ENCODE measurements at places on chromosomes 4 and X. TPM values are rescaled to one million over a fixed set of nuclear protein-coding genes. Genes with fewer than 3 reads are reported as not detected.

The ITGB1BP2 gene
- not detected for total RNA-seq

The SCRG1 gene
- total RNA-seq = 0.96 TPM

The NWD2 gene
- total RNA-seq = 0.48 TPM

The FHDC1 gene
- 15.6 TPM for total RNA-seq

The MAGEA10 gene
- not detected for total RNA-seq

The ADH4 gene
- 0.55 TPM for total RNA-seq

DNA sequence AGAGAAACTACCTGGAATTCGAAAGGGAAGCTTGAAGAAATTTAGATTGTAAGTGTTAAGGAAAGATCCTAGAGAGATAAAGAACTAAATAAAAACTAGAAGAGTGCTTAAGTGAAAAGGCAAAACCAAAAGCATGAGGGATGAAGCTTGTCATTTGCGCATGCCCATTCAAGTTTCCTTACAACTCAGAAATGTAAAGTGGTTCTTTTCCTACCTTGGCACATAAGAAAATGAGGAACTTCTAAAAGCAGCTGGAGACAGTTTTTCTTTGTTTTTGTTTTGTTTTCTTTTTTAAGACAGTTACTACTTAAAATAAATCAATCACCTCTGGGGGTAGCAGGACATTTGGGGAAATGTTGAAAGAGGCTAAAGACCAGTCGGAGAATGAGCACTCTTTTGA, 1304.4 kb upstream of the PCDH7 start:
- no peak overlapping the region for H3K4me3 ChIP-seq
- no peak for DNase-seq
- no peaks in the 10 kb centered on the region for H3K4me1 ChIP-seq
- no peaks in the 10 kb centered on the region for H3K27me3 ChIP-seq
- no peak overlapping the region for H3K27ac ChIP-seq
- H3K36me3 ChIP-seq = no peaks in the 10 kb centered on the region

GRCh38 chrX:71195964-71196649, 26.9 kb upstream of the GJB1 start:
- H3K36me3 ChIP-seq = no peaks in the 10 kb centered on the region
- H3K27me3 ChIP-seq = no peaks in the 10 kb centered on the region
- no peak overlapping the region for H3K4me3 ChIP-seq
- no peaks in the 10 kb centered on the region for H3K4me1 ChIP-seq
- H3K27ac ChIP-seq = no peak overlapping the region
- DNase-seq = no peak

GRCh38 chr4:107902715-107903114, 28.6 kb upstream of the CYP2U1 start:
- H3K27ac ChIP-seq = peak overlapping the region; percentile 67
- no peak overlapping the region for H3K4me3 ChIP-seq
- no peaks in the 10 kb centered on the region for H3K36me3 ChIP-seq
- H3K27me3 ChIP-seq = no peaks in the 10 kb centered on the region
- no peaks in the 10 kb centered on the region for H3K4me1 ChIP-seq

GRCh38 chr4:122479935-122480416, 23.5 kb upstream of the IL2 start:
- H3K36me3 ChIP-seq = no peaks in the 10 kb centered on the region
- DNase-seq = no peak

DNA sequence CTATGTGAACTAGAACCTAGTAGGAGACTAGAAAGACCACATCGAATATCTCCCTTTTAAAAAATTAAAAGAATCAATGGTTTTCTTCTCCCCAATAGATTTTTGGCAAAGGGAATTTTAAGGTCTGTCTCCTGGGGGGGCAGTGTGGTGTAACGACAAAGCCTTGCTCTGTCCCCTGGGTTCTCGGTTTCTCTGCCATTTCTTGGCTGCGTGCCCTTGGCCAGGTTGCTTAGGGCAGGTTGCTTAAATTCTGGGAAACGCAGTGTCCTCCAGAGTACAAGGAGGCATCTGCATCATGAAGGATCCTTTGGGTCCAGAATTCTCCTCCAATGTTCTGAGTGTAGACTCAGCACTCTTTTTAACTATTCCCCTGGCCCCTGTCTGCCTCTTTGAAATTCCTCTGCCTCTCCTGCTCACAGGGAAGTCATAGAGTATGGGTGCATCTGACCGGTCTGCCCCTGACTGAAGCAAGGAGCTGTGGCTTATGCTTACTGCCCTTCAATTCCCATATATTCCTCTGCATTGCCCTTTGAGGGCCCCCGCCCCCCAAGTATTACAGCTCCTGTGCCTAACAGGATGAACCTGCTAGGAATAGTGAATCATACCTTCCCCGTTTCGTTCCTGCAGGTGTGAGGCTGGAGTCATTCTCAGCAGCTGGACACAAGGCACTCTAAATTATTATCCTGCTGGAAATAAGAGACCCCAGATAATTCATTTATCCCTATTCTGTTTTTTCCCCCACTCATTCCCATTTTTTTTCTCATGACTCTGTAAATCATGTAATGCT, 2.2 kb downstream of the KIT start:
- H3K4me3 ChIP-seq = peak overlapping the region; percentile 72
- DNase-seq = no peak
- peaks cover 60% of the 10 kb centered on the region for H3K27me3 ChIP-seq
- no peak overlapping the region for H3K27ac ChIP-seq

GRCh38 chrX:119887721-119888425, 7.8 kb upstream of the AKAP14 start:
- no peaks in the 10 kb centered on the region for H3K4me1 ChIP-seq
- H3K27me3 ChIP-seq = no peaks in the 10 kb centered on the region
- DNase-seq = peak; percentile 73
- H3K27ac ChIP-seq = no peak overlapping the region

DNA sequence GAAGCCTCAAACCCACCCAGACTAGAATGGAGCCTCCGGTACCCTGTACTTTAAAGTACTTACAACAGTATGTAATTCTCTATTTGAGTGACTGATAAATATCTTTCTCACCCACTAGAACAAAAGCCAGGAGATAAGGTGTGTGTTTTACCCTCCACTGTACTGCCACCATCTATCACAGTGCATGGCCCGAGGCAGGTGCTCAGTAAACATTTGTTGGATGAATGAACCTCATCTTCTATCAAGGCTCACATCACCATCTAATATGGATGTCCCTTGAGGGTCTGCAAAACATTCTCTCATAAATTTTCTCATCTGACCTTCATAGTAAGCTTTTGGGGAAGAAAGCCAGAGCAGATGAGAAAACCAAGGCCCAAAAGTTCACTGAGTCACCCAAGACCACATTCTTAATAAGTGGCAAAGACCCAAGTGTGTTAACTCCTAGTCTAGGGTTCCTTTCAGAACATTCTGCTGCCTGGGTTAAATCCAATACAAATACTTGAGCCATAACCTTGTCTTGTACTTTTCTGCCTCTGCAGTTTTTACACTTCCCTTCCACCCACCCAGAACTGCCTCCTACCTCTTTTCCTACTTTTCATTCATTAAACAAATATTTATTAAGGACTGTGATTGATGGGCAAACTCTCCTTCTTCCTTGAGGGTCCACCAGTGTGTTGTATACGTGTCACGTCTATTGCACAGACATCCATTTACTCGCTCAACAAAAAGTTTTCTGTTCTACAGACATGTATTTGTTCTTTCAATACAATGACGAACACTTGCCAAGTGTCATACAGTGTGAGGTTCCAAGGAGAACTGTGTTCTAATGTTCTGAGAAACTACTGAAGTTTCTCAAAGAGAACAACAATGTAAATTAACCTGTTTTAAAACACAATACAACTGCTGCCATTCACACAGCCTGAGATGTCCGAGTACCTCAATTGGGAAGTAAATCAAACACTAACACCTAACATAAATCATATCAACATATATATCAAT, 35.7 kb downstream of the APBB2 start:
- H3K27ac ChIP-seq = no peak overlapping the region
- no peak for DNase-seq
- H3K4me3 ChIP-seq = no peak overlapping the region
- H3K27me3 ChIP-seq = no peaks in the 10 kb centered on the region
- peaks cover 40% of the 10 kb centered on the region for H3K4me1 ChIP-seq
- H3K36me3 ChIP-seq = no peaks in the 10 kb centered on the region

- no peak overlapping the region for H3K4me3 ChIP-seq
- H3K4me1 ChIP-seq = no peaks in the 10 kb centered on the region
These were observed 507.0 kb downstream of the PPARGC1A start for GRCh38 chr4:23382879-23383278.

- H3K4me3 ChIP-seq = no peak overlapping the region
- peak; percentile 25 for DNase-seq
- no peaks in the 10 kb centered on the region for H3K4me1 ChIP-seq
- H3K27ac ChIP-seq = no peak overlapping the region
These were observed 290.7 kb upstream of the TENM3 start for GRCh38 chr4:181952478-181952877.

DNA sequence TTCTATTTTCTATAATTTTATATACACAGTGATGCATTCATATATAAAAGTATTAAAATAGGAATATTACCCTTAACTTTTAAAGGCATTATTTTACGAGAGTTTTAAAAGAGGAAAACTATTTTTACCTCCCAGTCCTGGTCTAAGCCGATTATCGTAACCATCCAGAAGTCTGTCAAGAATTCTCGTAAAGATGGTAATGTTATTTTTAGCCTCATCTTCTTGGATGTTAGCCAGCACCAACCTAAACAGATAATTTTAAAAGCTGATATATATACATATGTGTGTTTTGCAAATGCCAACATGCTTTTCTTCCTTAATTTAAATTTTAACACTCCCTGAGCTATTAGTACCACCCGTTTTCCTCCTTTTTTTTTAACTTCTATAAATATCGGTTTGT, 4.0 kb downstream of the GABRA2 start:
- H3K36me3 ChIP-seq = no peaks in the 10 kb centered on the region
- H3K4me1 ChIP-seq = peaks cover 22% of the 10 kb centered on the region
- peaks cover 40% of the 10 kb centered on the region for H3K27me3 ChIP-seq

- no peaks in the 10 kb centered on the region for H3K4me1 ChIP-seq
- H3K4me3 ChIP-seq = no peak overlapping the region
- DNase-seq = no peak
- no peak overlapping the region for H3K27ac ChIP-seq
- no peaks in the 10 kb centered on the region for H3K36me3 ChIP-seq
- H3K27me3 ChIP-seq = no peaks in the 10 kb centered on the region
These were observed 119.6 kb downstream of the PDLIM5 start for GRCh38 chr4:94571298-94571697.

DNA sequence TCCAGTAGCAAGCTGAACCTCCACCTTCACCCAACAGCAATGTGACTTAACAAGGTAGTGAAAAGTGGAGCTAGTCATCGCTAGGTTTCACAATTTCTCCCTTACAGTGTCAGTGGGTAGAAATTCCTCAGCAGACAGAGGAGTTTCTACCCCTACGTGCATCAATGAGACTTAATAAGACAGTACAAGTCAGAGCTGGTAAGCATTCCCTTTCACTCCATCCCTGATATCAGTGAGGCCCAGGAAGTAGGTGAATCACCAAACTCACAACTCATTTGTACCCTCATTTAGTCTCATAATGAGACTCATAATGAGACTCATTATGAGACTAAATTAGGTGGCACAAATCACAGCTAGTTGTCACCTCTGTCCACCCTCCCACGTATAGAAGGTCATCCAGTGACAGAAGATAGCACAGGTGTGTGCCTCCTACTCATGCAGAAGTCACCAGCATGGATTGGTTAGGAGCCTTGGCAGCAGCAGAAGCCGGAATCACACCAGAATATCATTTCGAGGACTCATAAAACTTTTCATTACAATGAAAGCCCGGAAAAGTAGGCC, 50.8 kb upstream of the NUDT10 start:
- no peak overlapping the region for H3K27ac ChIP-seq
- H3K36me3 ChIP-seq = no peaks in the 10 kb centered on the region
- no peak overlapping the region for H3K4me3 ChIP-seq
- no peak for DNase-seq
- no peaks in the 10 kb centered on the region for H3K4me1 ChIP-seq
- no peaks in the 10 kb centered on the region for H3K27me3 ChIP-seq

- no peaks in the 10 kb centered on the region for H3K36me3 ChIP-seq
- no peak for DNase-seq
- no peaks in the 10 kb centered on the region for H3K4me1 ChIP-seq
- no peak overlapping the region for H3K4me3 ChIP-seq
- no peak overlapping the region for H3K27ac ChIP-seq
- H3K27me3 ChIP-seq = no peaks in the 10 kb centered on the region
These were observed 1012.1 kb downstream of the FAM133A start for GRCh38 chrX:94686071-94686470.

DNA sequence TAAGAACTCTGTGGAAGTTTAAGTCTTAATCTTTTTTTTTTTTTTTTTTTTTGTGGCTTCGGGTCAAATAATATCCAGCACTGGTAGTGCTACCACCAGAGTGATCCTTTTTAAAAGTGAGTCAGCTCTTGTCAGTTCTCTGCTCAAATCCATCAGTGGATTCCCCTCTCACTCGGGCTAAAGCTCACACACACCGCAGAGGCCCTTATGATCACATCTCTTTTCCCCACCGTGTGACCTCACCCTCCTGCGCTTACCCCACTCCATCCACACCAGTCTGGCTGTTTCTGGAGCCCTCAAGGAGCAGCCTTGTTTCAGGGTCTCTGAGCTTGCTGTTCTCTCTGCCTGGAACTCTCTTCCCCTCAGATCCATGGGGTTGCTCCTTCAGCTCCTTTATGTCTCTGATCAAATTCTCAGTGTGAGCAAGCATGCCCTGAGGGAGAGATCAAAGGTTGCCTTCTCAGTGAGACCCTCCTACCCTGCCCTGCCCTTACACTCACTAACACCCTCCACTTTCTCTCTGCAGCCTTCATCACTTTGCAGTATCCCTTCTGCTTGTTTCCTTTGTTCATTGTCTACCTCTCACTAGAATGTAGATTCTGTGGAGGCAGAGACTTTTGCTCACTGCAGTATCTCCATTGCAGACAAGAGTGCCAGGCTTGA, 19.8 kb upstream of the BEND4 start:
- no peaks in the 10 kb centered on the region for H3K36me3 ChIP-seq
- H3K27ac ChIP-seq = no peak overlapping the region

- no peak for DNase-seq
- no peaks in the 10 kb centered on the region for H3K4me1 ChIP-seq
- H3K36me3 ChIP-seq = no peaks in the 10 kb centered on the region
- no peaks in the 10 kb centered on the region for H3K27me3 ChIP-seq
These were observed 394 bp upstream of the DYNLT3 start for GRCh38 chrX:37847733-37848197.

DNA sequence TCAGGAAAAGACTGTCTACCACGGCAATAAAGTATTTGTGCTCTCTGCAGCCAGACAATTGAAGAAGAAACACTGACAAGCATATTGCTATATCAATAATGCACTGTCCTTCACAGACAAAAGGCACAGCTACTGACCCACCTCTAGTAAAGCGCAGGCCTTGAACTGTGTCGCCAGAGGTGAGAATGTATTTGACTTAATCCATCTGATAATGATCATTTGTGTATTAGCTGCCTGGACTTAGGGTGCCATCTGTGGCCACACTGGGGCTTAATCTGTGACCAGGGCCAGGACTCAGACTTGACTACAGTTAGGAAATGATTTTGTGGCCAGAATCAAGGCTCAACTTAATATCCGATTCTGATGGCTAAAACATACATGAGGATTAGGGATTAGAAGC, 260.4 kb downstream of the SMARCA1 start:
- H3K4me1 ChIP-seq = no peaks in the 10 kb centered on the region
- H3K27me3 ChIP-seq = no peaks in the 10 kb centered on the region
- H3K36me3 ChIP-seq = no peaks in the 10 kb centered on the region
- H3K4me3 ChIP-seq = no peak overlapping the region
- H3K27ac ChIP-seq = no peak overlapping the region

Measured in transverse colon (tissue), 4 donors.